ENCODE measurements at places on chromosomes 7 and 10.

GRCh38 chr7:51128545-51129435 lies 187.8 kb downstream of the COBL start:
- no peak for DNase-seq

GRCh38 chr7:16404636-16405035 lies 16.7 kb downstream of the CRPPA start:
- DNase-seq: no peak

DNA sequence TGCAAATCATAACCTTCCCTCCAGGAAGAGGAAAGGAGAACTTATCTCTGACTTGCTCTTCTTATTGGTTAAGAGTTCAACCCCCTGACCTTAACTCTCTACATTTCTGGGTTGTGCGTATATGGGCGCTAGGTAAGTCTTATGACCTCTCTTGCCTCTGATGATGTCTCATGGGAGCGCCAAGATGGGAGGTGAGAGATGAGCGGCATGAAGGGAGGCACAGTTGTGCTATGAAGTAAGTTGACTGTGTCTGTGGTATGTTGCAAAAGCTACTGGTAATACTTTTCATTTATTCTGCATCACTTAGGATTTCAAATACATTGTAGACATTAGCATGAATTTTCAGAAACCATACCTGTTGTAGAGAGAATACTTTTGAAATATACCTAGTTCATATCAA lies 59.0 kb downstream of the EXOC6 start:
- DNase-seq: no peak

GRCh38 chr7:151060416-151061212 lies 1.2 kb downstream of the SLC4A2 start:
- DNase-seq: peak; percentile 79

DNA sequence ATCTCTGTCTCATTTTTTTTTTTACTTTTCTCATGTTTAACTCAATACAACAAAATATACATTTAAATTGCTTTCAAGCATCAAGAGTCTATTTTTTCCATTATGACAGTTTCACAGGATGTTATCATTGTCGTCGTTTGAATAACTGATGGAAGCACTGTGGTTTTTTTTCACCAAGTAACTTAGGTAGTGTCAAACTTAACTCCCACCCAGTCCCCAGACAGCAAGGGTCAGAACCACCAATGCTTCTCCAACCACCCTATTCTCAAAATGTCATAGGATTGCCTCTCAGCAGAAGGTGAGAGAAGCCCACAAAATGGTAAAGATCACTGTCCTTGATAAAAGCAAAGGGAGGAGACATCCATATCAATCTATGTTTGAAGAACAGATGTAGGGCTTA lies 339.4 kb downstream of the SFMBT2 start:
- no peak for DNase-seq

DNA sequence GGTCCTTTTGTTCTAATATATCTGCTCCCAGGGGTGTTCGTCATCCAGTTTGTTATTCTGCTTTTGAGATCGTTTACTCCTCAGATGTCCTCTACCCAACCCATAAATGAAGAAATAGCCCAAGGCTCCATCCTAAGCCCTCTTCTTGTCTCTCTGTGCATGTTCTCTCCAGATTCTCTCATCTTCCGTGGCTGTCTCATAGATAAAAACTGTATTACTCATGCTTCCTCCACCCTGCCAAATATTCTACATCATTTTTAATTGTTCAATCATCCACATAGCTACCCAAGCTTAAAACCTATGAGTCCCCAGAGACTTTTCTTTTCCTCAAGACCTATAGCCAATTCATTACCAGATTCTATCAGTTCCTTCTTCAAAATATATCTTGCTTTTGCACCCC lies 44.9 kb downstream of the CAV1 start:
- no peak for DNase-seq

GRCh38 chr7:157274991-157275427 lies 61.8 kb upstream of the DNAJB6 start:
- no peak for DNase-seq

DNA sequence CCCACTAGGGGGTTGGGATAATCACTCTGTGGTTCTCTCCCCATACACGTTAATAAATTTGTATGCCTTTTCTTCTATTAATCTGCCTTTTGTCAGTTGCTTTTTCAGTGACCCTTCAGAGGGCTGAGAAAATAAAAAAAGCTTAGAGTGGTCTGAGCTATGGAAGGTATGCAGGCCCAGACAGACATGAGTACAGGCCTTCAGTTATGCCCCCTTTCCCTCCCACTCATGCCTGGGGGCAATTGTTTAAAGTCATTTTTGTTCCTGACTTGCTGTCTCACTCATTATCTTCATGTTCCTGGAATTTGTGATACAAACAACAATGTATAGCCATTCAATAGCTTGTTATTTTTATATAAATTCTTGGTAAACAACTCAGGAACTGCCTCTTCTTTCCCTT lies 170.8 kb downstream of the AKR1D1 start:
- DNase-seq: no peak

DNA sequence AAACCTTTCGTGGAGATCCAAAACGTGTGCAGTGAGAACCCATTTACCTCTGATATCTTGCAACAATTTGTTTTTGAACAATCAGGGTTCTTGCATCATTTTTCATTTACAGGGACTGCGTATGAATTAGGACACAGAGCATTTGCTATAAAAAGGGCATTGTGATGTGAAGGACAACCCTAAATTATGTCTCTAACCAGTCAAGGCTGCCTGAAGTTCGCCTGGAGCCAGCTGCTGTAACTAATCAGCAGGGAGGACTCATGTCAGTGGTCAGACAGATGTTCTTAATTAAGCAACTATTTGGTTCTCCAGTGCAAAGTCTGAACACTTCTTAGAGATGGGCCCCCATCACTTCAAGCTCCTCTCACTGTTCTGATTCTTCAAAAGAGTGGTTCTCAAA lies 674.8 kb downstream of the KCNMA1 start:
- DNase-seq: no peak

DNA sequence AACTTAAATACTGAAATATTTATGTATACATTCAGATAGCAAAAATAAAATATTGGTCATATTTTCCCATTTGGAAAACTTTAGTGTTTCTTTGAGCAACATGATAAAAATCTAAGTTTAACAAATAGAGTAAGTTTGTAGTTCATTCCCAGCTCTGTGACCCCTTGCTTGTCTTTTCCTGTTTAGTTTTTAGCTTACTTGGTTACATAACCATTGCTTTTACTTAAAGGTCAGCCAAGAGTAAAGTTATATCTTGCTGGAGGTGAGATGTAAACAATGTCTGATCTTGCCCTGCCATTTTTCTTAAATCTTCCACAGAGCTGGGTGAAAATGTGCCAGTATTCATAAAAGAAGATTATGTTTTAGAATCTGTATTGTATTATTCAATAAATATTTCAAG lies 46.7 kb upstream of the MDFIC start:
- no peak for DNase-seq

- DNase-seq: no peak
Observed at GRCh38 chr7:27994639-27995038, 186.0 kb downstream of the JAZF1 start.

DNA sequence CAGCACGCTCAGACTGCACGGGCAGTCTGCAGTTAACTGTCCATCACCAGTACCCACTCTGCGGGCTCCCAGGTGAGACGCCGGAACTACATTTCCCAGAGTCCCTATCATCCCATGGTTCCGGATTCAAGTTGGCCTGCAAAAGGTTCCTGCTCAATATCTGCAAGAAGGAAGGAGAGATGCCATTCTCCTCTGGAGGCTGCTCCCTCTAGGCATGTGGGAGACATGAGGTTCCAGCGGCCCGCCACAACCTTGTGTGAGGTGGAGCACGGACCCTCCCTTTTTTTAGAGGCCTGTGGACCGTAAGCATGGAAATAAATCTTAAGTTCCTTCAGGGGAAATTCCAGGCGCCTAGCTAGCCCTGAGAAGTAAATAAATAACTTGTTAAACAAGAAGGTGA lies 29.7 kb downstream of the NUP42 start:
- no peak for DNase-seq

GRCh38 chr7:28977881-28978280 lies 19.8 kb upstream of the TRIL start:
- no peak for DNase-seq

GRCh38 chr7:23369100-23369499 lies 70.0 kb downstream of the MALSU1 start:
- DNase-seq: no peak

DNA sequence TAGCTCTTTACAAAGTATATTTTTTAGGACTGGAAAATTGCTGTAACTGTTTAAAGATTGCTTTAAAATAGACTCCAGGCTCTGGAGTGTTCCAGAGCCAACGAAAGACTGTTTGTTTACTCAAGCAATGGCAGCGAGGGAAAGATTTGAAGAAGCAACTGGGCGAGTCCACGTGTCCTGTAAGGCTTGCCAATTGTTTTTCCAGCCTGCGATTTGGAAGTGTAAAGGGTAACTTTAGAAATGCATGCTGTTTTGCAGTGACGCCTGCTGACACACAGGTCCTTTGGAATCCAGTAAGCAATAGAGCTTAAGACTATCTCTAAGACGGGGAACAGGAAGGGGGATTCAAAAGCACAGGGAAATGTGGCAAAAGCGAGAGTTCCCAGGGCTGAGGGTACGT lies 55.8 kb downstream of the TACC2 start:
- DNase-seq: no peak

- no peak for DNase-seq
Observed at GRCh38 chr7:31883761-31884164, 186.4 kb downstream of the PDE1C start.

DNA sequence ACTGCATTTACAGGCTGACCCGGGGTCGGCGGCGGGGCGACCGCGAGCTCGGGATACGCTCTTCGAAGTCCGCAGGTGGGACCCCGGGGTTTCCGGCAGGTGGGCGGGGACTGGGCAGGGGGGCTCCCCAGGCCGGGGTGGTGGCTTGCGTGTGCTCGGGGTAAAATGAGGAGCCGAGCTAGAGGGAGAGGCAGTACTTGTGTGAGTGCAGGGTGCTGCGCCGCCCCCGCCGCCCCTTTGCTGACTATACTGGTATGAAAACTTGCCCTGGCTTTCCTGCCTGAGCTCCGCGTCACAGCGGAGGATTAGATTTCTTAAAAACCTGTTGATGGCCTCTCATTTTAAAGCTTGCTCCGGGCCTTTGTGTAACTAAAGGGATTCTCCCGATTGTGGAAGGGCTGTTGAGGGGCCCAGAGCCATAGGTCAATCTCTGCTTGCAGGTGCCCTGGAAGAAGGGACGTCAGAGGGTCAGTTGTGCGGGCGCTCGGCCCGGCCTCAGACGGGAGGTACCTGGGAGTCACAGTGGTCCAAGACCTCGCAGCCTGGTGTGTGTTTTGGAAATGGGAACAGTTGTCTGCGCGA lies 488 bp downstream of the ARMC10 start:
- peak; percentile 75 for DNase-seq

GRCh38 chr7:47458057-47458456 lies 123.9 kb downstream of the TNS3 start:
- DNase-seq: no peak

- DNase-seq: no peak
Observed at GRCh38 chr10:131047501-131047900, 264.0 kb downstream of the TCERG1L start.

DNA sequence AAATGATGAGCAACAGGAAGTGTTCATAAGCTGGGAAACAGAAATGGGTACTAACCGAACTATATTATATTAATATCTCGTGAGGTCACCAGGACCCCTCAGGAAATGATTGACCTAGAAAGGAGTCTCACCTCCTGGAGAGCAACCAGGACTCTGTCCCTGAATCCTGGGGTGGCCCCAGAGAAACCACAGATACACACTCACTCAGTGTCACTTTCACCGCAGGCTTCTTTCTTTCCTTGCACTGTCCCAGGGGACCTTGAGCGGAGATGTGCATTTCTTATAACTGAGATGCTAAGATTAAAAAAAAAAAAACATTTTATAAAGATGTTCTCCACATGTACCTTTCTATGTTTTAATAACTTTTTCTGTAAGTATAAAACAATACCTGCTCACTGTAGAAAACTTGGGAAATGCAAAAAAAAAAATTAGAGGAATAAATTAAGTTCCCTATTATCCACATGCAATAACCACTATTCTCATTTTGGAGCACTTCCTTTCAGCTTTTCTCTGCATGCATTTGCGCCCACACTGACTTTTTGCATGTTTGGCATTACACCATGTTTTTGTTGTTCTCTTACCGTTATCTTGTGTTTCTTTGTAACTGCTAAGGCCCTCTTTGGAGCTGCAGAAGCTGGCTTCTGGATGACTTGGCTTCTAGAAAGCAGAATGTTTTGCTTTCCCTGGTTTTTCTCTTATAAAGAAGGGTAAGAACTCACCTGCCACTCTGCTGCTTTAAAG lies 15.0 kb downstream of the NOD1 start:
- DNase-seq: no peak

GRCh38 chr7:37826825-37827224 lies 21.6 kb upstream of the NME8 start:
- DNase-seq: no peak

GRCh38 chr7:541661-542060 lies 22.0 kb upstream of the PDGFA start:
- no peak for DNase-seq

DNA sequence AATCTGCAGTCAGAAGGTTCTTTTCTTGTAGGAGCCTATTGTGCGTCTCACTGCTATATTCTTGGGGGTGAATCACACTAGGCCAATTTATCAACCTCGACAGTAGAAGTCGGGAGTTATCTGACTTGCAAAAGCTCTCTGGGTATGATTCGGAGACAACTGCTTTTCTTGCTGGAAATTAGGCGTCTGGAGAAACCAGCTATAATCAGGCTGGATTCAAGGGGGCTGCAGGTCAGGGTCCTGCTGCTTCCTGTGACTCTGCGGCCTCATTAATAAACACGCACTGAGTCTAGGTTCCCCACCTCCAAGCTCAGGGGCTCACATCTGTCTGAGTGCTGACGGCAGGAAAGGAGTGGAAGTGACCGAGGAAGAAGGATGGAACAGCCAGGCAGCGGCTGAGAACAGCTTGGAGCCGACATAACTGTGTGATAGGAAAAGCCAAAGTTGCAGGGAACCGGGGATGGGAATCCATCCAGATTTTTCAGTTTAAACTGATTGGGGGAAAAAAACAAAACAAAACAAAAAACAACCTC lies 184.6 kb downstream of the FANK1 start:
- no peak for DNase-seq

- no peak for DNase-seq
Observed at GRCh38 chr10:90855126-90855525, 2.7 kb downstream of the HTR7 start.

GRCh38 chr7:1924258-1924817 lies 254.3 kb downstream of the ELFN1 start:
- no peak for DNase-seq
